ENCODE measurements at places on chromosomes 3 and 15.

GRCh38 chr3:168213920-168214319, 118.2 kb upstream of the GOLIM4 start:
- no peak for DNase-seq

- no peak for DNase-seq
These were observed 454.7 kb downstream of the PYDC2 start for GRCh38 chr3:191915712-191916111.

DNA sequence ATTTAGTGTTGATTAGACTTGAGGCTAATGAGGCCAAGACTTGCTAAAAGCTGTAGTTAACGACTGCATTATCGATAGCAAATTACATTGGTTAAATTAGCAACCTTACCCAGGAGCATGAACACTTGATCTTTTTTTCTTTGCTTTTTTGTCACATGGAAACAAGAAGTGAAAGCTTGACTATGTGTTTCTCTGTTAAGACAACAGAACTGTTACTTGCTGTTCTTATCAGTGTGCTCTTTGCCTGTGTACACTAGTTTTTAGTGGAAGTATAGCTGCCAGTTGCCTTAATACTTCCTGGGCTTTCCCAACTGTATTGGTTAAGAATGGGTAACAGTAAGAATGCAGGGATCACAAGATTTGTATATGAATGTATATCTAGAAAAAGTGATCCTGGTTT, 625.5 kb downstream of the NAALADL2 start:
- no peak for DNase-seq

GRCh38 chr15:58544756-58545155, 113.0 kb downstream of the LIPC start:
- DNase-seq: no peak

- DNase-seq: no peak
These were observed 36.4 kb upstream of the BOC start for GRCh38 chr3:113174801-113175485.

GRCh38 chr15:99702895-99703602, 30.2 kb downstream of the LYSMD4 start:
- no peak for DNase-seq

DNA sequence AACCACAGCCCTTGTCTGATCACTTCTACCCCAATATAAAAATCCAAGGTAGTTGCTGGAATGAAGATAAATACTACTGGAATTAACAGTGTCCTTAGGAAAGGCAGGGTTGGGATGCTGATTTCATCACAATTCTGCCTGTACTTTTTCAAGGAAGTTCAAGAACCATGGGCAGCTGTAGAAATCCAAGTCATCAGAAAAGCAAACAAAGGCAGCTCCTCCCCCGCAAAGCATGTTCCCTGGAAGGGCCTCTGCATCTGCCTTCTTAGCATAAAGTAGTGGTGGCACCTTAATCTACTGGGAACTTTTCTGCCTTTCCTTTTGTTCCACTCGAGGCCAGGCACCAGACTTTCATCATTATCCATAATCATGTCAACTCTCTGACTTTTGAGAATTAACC, 54.4 kb downstream of the ERC2 start:
- no peak for DNase-seq

- DNase-seq: no peak
These were observed 24.5 kb downstream of the TIGIT start for GRCh38 chr3:114318295-114318694.

- DNase-seq: no peak
These were observed 39.2 kb downstream of the SLC6A11 start for GRCh38 chr3:10855083-10855870.

DNA sequence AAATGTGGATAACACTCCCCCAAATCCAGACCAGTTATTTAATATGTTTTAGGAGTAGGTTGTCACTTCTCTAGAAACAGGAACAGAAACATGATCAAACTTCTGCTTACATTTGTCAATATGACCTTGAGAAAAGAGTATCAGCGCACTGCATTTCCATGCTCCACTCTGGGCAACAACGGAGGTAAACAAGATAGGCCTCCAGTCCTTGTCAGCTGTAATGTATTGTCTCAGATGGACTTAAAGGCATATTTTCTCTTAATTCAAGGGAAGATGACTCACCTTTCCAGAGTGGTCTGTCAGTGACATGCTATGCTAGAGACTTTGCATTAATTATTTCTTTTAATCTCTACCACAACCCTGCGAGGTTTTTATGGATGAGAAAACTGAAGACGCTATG, 51.6 kb upstream of the TCF12 start:
- DNase-seq: no peak

GRCh38 chr3:181709537-181710279, 2.0 kb upstream of the SOX2 start:
- DNase-seq: peak; percentile 17

- DNase-seq: no peak
These were observed 5.0 kb downstream of the ELL3 start for GRCh38 chr15:43771816-43772215.

DNA sequence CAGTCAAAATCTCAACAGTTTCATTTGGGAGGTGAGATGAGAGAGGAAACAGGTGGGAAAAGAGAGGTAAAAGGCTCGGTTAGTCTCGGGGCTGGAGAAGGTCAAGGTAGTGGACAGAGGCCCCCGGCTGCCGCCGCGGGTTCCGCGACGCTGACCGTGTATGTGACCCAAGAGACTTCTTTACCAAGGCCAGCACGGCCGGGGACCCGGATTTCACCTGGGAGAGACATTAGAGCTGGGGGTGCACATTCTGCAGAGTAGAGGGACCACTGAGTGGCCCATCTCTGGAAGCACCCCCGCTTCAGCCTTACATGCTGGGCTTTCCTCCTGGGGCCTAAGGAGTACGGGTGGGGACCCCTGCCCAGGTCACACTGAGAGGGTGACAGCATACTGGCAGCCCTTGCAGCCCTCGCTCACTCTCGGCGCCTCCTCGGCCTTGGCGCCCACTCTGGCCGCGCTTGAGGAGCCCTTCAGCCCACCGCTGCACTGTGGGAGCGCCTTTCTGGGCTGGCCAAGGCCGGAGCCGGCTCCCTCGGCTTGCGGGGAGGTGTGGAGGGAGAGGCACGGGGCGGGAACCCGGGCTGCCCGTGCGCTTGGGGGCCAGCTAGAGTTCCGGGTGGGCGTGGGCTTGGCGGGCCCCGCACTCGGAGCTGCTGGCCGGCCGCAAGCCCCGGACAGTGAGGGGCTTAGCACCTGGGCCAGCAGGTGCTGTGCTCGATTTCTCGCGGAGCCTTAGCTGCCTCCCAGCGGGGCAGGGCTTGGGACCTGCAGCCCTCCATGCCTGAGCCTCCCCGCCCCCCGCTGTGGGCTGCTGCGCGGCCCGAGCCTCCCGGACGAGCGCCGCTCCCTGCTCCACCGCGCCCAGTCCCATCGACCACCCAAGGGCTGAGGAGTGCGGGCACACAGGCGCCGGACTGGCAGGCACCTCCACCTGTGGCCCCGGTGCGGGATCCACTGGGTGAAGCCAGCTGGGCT, 41.3 kb upstream of the RPL32 start:
- DNase-seq: no peak

DNA sequence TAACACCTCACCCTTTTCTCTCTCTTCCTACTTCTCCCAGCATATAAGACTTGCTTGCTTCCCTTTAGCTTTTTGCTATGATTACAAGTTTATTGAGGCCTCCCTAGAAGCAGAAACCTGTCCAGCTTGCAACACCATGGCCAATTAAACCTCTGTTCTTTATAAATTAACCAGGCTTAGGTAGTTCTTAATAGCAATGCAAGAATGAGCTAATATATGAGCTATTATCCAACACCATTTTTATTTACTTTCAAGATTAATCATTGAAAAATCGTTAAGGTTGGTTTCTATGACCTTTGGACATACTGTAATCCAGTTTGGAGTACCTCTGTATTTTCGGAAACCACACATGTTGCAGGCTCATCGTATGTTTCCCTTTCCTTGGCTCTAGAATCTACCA, 643.1 kb downstream of the ZPLD1 start:
- no peak for DNase-seq

DNA sequence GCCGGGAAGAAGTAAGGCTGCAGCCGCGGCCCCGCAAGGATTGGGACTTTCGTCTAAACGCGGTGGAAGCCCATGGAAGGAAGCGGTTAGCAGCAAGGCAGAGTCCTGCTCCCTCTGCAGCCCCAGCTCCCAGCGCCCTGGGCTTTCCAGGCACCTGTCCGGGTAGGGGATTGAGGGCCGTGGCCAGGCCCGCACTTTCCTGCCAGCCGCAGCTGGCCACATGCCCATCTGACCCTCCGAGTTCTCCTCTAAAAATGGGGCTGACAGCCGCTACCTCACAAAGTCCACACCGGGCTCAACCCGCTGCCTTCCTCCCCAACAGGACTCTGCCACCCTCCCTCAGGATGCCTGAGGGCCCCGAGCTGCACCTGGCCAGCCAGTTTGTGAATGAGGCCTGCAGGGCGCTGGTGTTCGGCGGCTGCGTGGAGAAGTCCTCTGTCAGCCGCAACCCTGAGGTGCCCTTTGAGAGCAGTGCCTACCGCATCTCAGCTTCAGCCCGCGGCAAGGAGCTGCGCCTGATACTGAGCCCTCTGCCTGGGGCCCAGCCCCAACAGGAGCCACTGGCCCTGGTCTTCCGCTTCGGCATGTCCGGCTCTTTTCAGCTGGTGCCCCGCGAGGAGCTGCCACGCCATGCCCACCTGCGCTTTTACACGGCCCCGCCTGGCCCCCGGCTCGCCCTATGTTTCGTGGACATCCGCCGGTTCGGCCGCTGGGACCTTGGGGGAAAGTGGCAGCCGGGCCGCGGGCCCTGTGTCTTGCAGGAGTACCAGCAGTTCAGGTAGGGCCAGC, 1.9 kb downstream of the NEIL1 start:
- no peak for DNase-seq

- no peak for DNase-seq
These were observed 2.2 kb downstream of the GABRR3 start for GRCh38 chr3:98032904-98033303.

- no peak for DNase-seq
These were observed 79.3 kb downstream of the ATP10A start for GRCh38 chr15:25783607-25784540.

- no peak for DNase-seq
These were observed 69.1 kb upstream of the TSEN2 start for GRCh38 chr3:12415014-12415680.

DNA sequence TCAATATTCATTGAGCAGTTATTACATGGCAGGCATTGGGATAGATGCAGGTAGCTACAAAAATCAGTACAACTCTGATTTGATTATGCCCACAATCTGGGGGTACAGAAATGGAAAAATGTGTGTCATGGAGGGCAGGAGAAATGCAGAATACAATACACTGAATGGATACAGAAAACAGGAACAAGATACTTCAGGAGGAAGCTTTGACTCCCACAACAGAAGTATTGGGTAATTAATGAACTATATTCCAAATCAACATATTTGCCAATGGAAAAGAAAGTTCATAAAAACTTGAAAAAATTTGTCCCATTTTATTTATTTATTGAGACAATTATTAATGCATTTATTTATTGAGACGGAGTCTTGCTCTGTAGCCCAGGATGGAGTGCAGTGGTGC, 207.0 kb downstream of the SUCLG2 start:
- no peak for DNase-seq

GRCh38 chr15:70153921-70154717, 56.4 kb upstream of the TLE3 start:
- DNase-seq: no peak

GRCh38 chr3:108377384-108377783, 81.0 kb downstream of the HHLA2 start:
- no peak for DNase-seq

DNA sequence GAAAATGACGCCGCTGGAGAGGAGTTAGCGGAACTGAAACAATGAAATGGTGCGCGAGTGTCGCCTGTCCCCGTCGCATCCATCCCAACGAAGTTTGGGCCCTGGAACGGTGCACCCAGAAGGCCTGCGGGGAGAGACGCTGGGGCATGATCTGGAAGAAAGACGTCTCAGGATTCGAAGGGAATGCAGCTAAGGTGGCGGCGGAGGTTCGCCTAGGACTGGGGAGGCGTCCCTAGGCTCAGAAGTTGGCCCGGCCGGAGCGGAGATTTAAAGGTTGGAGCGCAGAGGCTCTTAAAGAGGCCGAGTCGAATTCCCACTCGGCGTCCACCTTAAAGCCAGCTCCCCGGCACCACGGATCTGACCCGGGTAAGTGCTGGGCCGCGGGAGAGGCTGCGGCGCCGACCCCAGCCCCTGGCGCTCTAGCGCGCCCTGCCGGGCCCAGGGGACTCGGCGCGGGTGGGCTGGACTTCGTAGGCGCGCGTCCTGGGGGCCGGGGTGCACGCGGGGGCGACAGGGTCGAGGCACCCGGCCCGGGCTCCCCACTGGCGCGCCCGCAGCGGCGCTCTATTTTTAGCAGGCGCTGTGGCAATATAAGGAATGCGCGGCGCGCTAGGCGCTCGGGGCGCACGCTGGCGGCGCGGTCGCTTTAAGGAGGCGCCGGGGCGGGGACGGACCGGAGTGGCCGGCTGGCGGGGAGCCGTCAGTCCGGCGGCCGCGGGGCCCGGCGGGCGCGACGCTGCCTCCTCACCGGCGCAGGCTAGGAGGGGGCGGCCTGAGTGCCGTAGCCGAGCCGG, at the start of gene MRAS:
Gene MRAS, plus strand, starts transcription at position 620 of the 794 bp plus-strand sequence. CDS start 24,305 bp downstream, outside the sequence.
- peak; percentile 60 for DNase-seq

- no peak for DNase-seq
These were observed 166.8 kb upstream of the TGFBR2 start for GRCh38 chr3:30439451-30440053.

DNA sequence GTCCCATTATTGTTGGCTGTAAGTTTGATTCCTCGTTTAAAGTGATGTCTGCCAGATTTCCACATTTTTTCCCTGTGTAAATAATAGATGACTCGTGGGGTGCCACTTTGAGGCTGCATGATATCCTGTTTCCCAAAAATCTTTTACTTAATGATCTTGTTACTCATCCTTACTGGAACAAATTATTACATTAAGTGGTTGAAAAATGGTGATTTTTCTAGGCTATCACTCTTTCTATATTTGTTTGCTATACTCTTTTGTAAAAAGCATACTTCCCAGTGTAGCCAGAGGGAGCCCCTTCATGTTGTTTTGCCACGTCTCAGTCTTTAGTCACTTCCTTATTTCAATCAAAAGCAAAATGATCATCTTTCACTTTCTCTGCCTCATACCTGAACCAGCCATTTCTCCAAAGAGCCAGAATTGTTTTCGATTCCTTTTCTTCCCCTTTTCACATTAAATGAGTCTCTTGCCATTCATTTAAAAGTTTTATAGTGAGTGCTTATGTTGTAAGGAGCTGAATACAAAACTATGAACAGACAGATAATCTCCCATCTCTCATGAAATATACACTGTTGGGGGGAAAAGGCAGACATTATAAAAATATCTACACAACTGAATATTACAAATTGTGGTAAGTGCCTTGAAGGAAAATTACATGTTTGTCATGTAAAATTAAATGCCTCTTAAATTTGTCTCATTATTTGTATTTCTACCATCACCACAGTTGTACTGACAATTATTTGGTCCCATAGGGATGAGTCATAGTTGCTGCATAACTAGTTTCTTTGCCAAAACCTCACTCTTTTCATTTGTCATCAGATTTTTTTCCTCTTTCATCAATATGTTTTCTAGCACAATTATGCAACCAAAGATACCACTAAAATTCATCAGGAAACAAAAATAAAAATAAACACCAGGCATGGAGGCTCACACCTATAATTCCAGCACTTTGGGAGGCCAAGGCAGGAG, 41.5 kb downstream of the ADGRG7 start:
- DNase-seq: peak; percentile 26

All from RCC 7860 (cell line).